ENCODE measurements at places on chromosomes 2 and 18. TPM values are rescaled to one million over a fixed set of nuclear protein-coding genes. Genes with fewer than 3 reads are reported as not detected.

- DNase-seq = no peak
Observed at GRCh38 chr2:75238670-75239330, 39.5 kb upstream of the TACR1 start.

The SERPINB12 gene
- polyA plus RNA-seq = not detected

The NCKAP5 gene
- not detected for polyA plus RNA-seq

The RAX gene
- not detected for polyA plus RNA-seq

Measured in naive B cell (primary cell).